ENCODE measurements at places on chromosomes 16 and 17.
A peak's percentile ranks its signal among the peaks of the same experiment; 100 is the strongest.

DNA sequence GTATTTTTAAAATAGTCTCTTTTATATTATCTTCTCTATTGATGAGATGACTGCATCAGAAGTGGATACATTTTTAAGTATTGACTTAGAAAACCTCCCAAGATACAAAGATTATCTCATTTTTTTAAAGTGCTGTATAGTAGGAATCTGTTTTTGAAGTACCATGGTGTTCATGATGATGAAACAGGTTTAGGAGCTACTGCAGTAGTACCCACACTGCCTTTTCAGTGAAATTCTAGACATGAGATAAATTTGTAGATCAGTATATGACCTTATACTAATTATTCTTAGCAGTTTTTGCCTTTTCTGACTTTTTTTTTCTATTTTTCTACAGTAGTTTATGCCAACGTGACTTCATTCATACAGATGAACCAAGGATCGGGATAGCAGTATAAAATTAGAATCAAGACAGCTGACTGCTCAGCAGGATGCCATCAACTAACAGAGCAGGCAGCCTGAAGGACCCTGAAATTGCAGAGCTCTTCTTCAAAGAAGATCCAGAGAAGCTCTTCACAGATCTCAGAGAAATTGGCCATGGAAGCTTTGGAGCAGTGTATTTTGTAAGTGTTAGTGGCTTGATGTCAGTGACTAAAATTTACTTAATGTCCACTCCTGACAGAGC, 61.1 kb downstream of the TAOK1 start:
- DNase-seq: no peak

DNA sequence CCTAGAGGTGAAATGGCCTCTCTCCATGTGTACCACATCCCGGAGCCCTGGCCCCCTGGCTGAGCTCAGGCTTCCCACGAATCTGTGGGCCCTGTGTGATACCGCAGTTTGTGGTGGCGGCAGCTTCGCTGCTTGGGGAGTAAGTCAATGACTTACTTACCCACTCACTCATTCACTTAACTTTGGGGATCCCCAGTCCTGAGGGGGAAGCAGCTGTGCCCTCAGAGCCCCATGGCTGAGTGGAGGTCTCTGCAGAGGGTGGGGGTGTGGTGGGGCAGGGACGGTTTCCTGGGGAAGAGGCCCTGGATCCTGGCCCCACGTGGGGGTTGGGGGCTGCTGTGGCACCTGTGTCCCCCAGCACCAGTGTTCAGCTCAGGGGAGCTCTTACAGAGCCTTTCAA, 13.2 kb downstream of the KCNJ12 start:
- DNase-seq: no peak

- peak; percentile 59 for DNase-seq
Measured at GRCh38 chr16:78478267-78478861, 378.9 kb downstream of the WWOX start.

DNA sequence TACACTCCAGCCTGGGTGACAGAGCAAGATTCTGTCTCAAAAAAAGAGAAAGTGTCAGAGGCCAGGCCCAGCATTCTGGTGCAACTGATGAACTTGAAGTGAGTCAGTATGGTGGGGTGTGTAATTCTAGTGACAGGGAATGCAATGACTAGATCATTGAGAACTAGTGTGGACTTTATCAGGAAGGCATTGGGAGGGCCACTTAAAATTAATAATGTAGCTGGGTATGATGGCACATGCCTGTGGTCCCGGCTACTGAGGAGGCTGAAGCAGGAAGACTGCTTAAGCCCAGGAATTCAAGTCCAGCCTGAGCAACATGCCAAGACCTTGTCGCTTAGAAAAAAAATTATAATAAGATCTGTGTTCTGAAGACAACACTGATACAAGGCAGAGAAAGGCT, 90.8 kb downstream of the STX8 start:
- DNase-seq: no peak

DNA sequence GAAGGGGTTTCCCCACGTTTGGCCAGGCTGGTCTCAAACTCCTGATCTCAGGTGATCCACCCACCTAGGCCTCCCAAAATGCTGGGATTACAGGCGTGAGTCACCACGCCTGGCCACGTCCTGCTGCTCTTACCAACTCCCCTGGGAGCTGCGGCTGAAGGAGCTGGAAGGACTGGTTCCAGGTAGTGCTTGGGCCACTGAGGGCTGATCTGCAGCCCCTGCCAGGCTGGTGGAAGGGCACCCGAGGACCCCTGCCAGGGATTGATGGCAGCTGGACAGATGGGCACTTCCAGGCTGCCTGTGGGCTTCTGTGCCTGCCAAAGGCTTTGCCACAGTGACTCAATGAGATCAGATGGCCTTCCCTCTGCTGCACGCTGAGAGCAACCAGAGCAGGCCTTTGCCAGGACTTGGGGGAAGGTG, 2.3 kb downstream of the OXLD1 start:
- DNase-seq: no peak

DNA sequence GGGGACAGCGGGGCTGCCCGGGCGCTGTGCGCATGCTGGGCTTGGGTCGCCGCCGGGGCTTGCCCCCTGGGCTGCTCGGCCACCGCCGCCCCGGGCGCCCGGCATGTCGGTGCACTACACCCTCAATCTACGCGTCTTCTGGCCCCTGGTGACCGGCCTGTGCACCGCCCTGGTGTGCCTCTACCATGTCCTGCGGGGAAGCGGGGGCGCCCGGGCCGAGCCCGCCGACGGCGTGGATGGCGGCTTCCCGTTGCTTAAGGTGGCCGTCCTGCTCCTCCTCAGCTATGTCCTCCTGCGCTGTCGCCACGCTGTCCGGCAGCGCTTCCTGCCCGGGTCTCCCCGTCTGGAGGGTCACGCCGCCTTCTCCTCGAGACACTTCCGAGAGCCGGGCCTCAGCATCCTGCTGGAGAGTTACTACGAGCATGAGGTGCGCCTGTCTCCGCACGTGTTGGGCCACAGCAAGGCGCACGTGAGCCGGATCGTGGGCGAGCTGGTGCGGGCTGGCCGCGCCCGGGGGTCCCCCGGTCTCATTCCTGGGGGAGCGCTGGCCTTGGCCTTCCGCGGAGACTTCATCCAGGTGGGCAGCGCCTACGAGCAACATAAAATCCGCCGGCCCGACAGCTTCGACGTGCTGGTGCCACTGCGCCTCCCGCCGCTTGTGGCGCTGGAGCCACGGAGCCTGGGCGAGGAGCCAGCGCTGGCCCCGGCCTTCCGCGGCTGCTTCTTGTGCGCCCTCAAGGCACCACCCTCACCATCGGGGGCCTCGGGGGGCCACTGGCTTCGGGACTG, 789 bp downstream of the ITPRIPL2 start:
- no peak for DNase-seq

DNA sequence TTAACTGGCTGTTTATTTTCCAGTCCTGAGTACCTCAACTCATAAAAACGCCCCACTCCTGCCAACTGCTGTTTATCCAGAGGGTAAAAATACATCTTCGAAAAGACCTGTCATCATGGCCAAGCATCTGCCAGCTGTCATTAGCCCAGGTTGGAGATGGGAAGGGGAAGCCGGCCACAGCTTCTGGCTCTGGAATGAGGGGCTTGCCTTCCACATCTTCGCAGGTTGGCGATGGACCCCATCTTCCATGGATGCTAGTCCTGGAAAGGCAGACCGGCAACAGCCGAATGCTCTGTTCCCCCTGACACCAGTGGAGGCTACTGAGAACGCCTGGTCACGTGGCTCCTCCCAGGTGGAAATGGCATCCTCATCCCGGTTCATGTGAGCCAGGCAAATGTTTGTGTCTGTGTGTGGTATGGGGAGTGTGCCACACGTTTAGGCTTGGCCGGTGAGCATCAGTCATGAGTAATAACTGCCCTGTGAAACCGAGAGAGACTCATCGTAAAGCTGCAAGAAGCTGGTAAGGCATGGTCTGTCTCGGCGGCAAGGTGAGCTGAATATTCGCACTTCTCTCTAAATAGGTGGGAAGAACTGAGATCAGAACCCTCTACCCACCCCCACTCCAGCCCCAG, 420 bp upstream of the KRTAP17-1 start:
- no peak for DNase-seq

- DNase-seq: no peak
Measured at GRCh38 chr16:5006348-5007193, 27.2 kb downstream of the NAGPA start.

GRCh38 chr16:27273670-27274423, 5.3 kb upstream of the NSMCE1 start:
- no peak for DNase-seq
